ENCODE measurements at places on chromosomes 4 and X.

GRCh38 chrX:150298841-150299551 lies 64.1 kb upstream of the MAMLD1 start:
- DNase-seq = no peak

GRCh38 chr4:6448476-6449170 lies 23.8 kb downstream of the PPP2R2C start:
- DNase-seq = no peak

DNA sequence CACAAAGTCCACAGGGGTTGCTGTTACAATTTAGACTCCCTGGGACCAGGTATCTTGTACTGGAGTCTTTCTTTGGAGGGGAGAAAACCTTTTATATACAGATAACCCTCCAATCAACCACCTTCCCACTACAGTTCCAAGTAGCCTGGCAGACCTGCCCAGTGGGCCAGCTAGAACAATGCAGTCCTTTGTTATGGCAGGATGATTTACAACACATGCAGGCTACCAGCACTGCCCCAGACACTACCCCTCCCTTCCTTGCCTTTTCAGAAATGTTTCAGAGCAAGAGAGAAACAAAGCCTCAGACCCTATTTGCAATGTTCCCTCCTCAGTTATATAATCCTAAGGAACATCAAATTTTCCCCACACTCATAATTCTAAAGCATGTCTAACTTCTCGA lies 11.1 kb downstream of the RASL11B start:
- DNase-seq = no peak

GRCh38 chr4:137960371-137961050 lies 281.6 kb downstream of the SLC7A11 start:
- no peak for DNase-seq

DNA sequence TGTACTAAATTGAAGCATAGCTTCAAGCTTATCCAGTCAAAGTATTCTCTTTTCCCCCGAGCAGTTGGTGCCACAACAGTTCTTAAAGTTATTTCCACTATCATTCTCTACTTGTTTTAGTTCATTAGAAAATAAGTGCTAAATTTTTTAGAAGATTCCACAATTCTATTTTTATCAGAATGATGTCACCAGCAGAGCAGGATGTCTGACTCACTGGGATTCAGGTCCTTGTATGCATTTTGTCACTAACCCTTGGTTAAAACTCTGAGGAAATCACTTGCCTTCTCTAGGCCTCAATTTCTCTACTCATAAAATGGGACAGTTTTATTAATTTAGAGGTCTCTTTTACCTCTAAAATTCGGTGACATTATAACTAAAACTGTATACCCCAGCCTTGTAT lies 3.4 kb downstream of the DDX53 start:
- no peak for DNase-seq

DNA sequence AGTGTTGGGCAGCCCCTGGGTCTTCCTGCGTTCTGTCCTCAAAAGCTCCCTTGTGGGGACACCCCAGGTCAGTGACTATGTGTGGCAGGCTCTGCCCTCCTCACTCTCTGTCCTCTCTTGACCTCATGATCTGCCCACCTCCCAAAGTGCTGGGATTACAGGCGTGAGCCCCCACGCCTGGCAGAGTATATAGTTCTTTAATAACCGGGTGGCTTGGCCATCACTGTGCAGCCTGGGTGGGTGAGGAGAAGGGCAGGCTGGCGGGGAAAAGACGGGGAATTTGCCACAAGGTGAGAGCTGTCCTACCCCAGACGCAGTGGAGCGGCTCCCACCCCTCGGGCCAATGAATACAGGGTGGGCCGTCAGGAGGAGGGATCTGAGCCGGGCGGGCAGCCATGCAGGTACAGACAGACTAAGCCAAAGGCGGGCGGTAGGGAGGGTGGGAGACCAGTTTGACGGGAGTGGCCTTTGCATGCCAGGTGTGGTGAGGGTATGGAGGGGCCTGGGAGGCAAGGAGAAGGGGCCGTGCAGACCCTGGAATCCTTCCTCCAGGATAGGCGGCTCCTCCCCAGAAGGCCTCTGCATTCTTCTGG lies 2.5 kb downstream of the SH3BP2 start:
- DNase-seq = no peak

DNA sequence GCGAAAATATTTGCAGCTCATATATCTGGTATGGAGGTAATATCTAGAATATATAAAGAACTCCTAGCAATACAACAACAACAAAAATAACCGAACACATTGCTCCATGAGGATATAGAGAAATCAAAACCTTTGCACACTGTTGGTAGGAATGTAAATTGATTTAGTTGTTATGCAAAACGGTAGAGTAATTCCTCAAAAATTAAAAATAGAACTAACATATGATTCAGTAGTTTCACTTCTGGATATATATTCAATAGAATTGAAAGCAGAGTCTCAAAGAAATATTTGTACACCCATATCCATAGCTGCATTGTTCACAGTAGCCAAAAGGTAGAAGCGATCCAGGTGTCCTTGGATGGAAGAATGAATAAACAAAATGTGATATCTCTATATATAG lies 203.0 kb upstream of the CNKSR2 start:
- no peak for DNase-seq

DNA sequence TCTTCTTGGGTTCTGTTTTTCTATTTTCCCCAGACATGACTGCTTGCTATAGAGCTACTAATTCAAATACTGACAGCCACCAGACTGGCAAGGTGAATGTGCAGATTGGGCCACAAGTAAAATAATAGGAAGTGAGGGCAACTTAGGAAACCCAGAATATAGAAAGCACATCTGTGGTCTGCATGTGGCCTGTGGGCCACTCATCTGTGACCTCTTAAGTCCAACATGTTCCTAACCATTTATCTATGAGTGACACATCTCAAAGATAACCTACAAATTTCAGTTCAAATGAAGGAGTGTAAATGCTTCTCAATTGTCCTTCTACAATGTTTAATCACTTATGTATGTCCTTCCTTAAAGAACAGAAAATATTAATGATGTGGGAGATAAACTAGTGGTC lies 128.9 kb downstream of the REELD1 start:
- DNase-seq = no peak

DNA sequence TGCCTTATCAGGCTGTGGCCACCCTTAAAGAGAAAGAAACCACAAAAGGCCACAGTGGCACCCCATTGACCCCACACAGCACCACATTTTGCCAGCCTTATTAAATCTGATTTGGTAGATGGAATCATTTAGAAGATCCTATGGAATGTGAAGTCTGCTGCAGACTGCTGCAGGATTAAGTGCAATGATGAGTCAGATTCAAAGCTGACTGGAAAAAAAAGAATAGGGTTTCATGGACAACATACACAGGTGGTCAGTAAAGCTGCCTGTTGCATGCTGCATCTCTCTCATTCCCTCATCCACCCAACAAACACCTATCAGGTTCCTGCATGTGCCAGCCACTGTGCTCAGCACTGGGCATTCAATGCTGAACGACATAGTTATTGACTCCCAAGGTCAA lies 56.6 kb downstream of the CHST7 start:
- DNase-seq = no peak

- DNase-seq = no peak
Observed at GRCh38 chrX:18793601-18794089, 86.2 kb downstream of the PPEF1 start.

- DNase-seq = peak; percentile 61
Observed at GRCh38 chr4:185210102-185210981, 944 bp downstream of the SNX25 start.

DNA sequence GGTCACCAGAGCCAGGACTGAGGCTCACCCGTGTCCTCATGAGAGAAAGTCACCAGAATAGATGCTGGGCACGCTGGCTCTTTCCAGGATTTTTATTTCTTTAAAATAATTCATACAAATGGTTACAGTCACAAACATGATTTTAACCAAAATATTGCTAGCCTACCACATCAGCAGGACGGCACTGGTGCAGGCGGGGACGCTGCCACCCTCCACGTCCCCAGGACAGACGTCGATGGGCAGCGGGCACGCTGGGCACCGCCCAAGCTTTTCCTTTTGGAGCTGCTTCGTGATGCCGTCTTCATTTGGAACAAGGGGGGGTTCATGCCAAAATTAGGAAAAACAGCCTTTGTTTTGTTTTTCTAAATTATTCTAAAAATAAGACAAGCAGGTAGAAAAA lies 37.6 kb downstream of the CTBP1 start:
- DNase-seq = no peak

DNA sequence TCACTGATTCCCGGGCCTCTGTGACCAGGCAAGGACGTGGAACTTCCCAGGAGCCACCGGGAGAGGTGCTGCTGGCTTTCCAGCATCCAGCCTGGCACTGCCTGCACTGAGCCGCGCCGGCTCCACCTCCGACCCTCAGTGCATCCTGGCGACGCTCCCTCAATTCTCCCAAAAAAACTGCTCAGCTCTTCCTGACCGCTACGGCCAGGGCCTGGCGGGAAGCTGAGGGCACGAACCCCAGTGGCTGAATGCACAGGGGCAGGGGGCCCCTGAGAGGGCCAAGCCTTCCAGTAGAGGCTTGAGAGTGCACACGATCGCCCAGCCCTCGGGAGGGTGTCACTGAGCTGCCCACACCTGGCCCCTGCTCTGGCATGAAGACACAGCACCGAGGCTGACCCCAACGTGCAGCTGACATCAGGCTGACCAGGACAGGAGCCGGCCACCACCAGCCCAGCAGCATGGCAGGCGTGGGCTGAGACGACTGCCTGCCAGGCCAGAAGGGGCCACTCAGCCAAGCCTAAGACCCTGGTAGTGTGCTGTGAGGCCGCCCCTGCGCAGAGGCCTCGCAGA lies 6.9 kb downstream of the CTBP1 start:
- no peak for DNase-seq

- DNase-seq = no peak
Observed at GRCh38 chr4:118858779-118859178, 22.9 kb upstream of the SEC24D start.

DNA sequence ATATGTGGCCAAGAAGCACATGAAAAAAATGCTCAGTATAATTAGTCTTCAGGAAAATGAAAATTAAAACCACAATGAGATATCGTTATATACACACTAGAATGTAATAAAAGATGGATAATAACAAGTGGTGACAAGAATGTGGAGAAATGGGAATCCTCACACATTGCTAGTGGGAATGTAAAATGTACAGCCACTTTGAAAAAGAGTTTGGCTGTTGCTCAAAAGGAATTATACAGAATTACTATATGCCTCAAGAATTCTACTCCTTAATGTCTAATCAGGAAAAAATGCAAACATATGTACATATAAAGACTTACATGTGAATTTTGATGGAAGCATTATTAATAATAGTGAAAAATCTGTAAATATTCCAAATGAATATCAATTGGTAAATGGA lies 102.2 kb downstream of the SPCS3 start:
- no peak for DNase-seq

DNA sequence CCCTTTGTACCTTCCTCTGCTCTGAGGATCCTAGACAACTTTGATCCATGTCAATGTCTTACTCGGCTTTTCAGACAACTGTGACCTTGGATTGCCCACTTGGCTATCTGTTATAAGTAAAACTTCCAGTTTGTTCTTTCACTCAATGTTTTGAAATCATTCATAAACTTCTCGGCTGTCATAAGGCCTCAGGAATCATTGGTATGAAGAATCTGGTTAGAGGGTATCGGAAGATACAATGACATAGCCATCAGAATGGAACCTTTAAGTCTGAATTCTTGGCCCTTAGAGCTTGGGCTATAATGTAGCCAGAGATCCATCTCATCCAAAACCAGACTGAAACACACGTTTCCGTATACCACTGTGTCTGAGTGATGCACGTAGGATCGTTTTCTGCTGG lies 59.0 kb upstream of the WDR1 start:
- no peak for DNase-seq

GRCh38 chrX:1389181-1389992 lies 2.5 kb downstream of the SLC25A6 start:
- no peak for DNase-seq

DNA sequence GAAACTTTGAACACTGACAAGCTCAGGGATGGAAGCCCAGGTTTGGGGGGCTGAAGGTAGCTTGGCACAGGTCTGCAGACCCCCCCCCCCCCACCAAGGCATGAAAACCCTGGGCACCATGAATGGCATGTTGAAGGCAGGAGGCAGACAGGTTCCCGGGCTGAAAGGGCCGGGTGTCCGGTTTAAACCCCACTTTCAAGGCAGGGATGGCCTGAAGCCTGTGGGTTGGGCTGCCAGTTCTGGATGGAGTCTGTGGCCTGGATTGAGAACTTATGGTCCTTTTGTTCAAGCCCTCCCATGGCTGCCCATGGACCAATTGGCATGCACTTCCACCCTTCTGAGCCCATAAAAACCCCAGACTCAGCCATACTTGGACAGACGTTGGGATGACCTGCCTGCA lies 616.9 kb downstream of the ADGRL3 start:
- DNase-seq = no peak

DNA sequence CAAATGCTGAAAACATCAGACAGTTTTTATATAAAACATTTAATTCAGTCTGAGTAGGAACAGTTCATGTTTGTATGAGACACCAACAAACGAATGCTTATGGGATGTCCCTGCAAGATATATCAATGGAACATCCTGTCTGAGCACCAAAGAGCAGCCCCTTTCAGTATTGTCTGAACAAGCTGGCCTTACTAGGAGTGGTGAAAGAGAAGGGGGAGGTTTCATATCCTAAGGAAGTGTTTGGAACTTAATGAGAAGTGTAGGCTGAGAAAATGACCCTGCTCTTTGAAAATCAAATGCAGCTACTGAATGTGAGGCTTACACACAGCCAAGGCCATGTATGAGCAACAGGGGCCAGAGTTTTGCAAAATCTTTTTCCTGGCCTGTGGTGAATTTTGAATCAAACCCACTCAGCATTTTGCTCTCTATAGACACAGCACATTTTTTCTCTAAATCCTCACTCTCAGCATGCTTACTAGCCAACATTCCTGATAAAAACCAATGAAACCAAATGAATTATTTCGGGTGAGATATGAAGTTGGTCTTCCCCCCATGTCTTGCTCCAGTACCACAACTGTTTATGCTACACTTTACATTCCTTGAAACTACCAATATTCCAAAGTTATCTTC lies 119.4 kb downstream of the LUZP4 start:
- DNase-seq = no peak

- DNase-seq = no peak
Observed at GRCh38 chr4:62235911-62236310, 1035.8 kb downstream of the ADGRL3 start.

DNA sequence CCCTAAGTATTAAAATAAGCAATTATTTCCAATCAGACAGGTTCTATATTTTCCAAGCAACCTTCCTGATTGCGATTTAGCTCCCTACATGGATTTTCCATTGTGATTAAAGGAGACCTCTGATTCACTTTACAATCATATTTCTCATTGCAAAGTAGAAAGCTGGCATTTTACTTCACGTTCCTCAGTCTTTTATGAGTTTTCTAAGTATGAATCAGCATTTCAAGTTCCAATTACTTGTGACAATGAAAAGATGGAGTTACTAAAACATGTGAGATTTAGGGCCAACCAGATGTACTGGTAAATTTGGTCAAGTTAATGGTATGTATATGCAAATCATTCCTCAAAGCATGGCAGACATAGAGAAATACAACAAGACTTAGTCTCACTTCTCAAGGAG lies 206.2 kb downstream of the KCNIP4 start:
- DNase-seq = no peak

DNA sequence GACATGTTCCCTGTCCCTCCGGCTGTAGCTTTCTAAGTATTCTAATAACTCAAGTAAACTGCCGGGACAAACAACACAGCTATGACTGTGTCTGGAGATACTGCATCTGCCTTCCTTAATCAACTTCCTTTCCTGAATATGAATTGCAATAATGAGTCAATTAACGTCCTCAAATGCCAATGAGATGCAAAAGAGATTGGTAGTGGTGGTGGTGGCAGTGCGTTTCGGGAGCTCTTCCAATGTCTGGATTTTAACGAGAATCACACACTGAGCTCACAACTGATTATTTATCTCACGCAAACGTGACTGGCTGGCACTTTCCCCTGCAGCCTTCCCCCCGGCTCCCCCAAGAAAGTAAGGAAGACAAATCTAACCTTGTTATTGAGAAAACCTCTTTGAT lies 226.1 kb upstream of the GK2 start:
- DNase-seq = no peak
